ENCODE measurements at places on chromosomes 6 and 20.

- DNase-seq = no peak
Measured at GRCh38 chr6:88609983-88610382, 353.4 kb downstream of the RNGTT start.

DNA sequence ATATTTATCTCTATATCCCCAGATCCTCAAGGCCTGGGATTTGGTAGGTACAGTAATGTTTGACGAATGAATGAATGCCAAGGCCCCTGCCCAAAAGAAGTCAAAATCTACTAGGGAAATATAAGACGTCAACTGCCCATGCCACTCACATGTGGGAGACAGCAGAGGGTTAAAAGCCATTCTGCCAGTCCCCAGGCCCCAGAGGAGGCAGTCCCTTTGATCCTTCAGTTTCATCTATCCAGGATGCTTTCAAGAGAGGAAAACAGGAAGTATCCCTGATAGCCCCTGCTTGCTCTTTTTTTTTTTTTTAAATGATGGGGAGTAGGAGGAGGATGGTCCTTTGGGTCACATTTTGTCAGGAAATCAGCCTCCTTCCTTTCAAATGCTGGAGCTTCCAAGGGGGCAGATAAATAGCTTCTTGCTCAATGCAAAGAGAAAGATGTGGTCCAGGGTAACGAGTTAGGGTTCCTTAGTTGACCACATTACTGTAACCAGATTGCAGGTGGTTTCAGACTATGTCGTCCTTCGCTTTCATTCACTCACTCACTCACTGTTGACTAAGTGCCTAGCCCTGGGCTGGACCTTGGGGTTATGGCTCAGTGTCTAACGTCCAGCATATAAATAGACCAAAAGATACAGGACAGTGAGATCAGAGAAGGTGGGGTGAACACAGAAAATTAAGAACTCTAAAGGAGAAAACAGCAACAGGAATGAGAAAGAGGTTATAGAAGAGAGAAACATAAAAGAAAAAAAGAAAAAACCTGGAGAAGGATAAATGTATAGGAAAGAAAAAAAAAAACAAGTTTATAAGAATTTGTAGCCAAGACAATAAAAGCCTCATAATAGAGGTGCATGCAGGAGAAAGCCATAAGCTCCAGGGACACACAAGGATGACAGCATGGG, 64.6 kb upstream of the PIM1 start:
- DNase-seq = no peak

DNA sequence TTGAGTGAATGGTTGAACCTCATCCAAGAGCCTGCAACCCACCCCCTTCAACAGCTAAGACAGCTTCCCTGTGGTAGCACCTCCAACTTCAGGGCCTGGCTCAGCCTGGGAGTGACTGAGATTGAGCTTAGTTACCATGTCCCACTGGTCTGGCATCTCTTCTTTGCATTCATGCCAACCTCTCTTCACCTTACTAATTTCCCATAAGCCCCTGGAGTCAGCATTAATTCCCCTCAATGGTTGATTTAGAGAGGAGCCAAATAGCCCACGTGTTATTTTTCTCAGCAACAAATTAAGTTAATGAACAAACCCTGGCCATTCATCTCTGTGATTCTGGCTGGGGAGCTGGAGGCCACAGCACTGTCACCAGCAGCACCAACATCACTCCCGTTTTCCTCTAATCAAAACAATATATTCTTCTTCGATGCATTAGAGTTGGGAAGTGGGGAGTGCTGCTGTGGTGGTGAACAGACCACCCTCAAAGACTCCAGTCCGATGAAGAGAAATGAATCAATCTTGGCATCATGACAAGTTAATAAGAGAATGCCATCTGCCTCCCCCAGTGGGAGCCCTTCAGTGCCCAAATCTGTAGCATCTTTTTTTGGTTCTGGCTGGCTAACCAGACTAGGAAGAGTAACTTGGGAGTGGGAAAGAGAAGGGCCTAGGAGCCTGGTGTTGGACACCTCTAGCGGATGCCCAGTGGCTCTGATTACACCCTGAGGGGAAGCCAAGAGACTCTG, 316.9 kb upstream of the RNF24 start:
- DNase-seq = no peak

- no peak for DNase-seq
Measured at GRCh38 chr6:5439749-5440148, 178.4 kb downstream of the FARS2 start.

DNA sequence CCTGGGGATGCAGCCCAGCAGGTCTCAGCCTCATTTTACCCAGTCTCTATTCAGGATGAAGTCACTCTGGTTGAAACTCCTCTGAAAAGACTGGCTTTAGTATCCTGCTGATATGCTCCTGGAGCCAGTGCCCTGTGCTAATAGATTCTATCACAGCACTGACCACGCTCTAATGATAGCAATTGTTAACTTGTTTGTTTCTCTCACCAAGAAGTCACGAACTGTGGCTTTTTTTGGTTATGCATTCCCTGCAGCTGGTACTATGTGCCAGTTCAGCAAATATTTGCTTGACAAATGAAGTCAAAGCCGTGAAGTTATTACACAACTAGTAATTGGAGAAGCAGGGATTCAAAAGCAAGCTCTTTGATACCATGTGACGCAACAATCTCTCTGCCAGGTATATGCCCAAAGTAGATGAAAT, 754.6 kb downstream of the KIF16B start:
- DNase-seq = no peak

GRCh38 chr20:48812600-48813445, 15.0 kb downstream of the PREX1 start:
- no peak for DNase-seq

DNA sequence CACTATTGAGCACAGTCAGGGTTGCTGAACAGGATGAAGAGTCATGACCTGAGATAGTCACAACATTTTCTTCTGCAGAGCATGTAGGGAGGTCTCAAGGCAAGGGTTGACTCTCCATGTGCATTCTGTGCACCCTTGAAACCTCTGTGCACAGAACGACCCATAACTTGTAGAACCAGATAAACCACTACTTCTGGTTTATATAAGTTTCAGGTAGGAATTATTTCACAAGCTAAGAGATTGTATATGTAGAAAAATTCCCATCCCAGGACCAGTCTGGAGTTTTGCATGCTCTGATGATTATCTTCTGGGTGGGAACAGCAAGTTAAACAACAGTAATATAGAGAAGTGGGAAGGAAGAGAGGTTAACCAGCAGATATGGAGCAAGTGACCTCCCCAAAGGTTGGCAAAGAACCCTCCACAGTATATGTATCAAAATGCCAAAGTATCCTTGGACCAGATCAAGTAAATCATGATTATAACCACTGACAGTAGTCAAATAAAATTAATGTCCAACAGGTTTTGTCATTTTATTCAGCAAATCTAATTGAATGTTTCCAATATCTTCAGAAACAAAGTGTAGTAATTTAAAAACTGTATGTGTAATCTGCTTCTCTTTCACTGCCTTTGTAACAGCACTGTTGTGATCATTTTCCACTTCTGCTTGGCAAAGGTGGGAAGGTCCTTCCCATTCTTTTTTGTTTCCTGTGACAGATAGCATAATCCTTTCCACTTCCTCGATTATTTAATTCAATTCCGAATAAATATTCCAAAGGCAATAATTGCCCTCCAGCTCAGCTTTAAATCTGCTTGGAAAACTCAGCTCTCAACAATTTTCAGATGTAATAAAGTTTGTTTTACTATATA, 104.4 kb downstream of the SYNE1 start:
- no peak for DNase-seq

DNA sequence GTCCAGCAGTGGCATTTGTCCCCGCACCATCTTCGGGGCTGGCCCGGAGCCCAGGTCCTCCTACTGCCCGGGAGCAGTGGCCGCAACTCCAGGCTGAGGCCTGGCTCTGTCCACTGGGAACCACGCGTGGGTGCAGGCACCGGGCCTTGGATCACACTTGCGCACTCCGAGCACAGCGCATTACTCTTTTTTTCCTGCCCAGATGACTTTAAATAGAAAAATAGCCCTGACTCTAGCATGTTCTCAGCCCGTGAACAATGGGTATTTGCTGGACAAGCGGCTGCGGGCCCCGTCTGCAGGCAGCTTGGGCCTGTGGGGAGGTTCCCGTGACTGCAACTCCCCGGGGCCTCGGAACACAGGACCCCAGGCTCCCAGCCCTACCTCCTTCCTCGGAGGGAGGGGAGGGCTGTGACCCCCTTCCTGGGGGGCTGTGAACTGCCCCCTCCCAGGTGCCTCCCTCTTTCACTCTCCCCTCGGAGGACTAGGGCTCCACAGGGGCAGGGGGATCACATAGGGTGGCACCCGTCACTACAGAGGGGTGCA, 162.2 kb downstream of the TBXT start:
- DNase-seq = no peak

Data from NCI-H187 (cell line).